ENCODE measurements at places on chromosomes 13 and 19.

GRCh38 chr13:102726430-102726829 is 31.6 kb upstream of the METTL21C start:
- no peak for DNase-seq

DNA sequence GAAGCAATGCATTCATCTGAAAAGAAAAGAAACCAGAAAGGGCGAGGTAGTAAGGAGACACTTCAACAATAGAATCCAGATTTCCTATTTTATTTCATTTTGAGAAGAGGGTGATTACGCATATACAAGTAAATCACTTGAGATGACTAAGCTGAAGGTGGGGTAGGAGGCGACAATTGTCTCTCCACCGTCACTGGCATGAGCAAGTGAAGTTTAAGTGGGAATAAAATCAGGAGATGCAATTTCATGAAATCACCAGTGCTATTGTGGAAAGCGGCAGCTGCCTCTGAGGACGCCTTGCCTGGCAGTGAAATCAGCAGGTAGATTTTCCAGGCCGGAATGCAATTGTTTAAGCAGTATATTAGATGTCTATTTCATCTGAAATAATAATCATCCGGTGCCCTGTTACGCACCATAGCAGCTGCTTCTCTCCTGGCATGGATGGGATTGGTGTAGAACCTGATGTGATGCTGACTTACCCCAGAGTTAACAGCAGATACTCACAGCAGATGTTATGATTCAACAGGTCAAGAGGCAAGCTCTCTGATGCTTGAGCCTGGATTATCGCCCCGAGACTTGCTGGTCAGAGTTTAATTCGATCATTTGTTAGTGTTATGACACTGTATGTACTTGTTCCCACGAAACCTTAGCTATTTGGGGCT is 64.3 kb downstream of the RASL11A start:
- no peak for DNase-seq

DNA sequence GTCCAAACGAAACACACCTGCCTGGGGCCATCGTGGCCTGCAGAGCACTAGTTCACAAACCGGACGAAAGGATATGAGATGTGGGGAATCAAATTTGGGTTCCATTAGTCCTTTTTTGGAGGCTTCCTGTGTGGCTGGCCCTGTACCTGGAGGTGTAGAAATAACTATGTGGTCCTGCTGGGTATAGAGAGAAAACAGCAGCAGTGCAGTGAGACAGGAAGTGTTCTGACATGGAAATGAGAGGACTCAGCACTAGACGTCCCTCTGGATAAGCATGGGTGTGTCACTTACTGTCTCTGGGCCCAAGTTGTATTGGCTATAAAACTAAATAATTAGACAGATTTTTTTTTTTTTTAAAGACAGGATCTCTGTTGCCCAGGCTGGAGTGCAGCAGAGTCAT is 12.3 kb downstream of the KDELR1 start:
- DNase-seq = no peak

GRCh38 chr19:46990991-46991676 is 28.5 kb upstream of the NPAS1 start:
- DNase-seq = peak; percentile 34

DNA sequence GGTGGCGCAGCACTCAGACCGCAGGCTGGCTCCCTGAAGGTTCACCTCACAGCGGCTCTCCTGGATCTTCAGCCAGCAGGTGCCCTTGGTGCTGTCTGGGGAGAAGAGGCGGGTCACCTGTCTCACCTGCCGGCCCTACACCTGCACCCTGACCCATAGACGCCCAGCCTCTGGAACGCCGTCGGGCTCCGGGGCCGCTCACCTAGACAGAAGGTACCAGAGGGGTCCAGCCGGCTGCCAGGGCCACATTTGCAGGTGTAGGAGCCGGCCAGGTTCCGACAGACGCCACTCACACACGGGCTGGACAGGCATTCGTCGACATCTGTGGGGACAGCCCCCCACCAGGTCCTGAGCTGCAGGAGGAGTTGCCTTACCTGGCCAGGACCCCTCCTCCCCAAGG is 22.9 kb downstream of the FBN3 start:
- DNase-seq = no peak

- no peak for DNase-seq
Measured at GRCh38 chr19:47141695-47142094, 11.1 kb downstream of the SAE1 start.

DNA sequence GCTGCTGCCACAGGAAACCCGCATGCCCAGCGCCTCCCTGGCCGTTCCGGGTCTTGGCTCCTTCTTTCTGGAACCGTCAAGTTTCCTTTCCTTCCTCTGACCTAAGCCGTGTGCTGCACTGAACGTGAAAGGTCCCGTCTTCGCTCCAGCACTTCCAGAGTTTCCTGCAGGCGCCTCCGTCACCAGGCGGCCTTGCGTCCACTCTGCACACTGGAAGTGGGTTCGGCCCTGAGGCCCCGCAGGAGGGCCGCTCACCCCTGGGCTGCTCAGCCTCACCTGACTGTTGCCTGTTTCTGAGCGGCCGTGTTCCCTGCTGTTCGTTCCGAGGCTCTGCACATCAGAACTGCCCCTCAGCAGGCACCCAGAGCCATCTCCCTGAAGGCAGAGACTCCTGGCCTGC is 12.3 kb upstream of the MEX3D start:
- no peak for DNase-seq

- no peak for DNase-seq
Measured at GRCh38 chr13:83753912-83754624, 128.2 kb downstream of the SLITRK1 start.

GRCh38 chr19:37963190-37963936 is 56.4 kb downstream of the SIPA1L3 start:
- DNase-seq = no peak

DNA sequence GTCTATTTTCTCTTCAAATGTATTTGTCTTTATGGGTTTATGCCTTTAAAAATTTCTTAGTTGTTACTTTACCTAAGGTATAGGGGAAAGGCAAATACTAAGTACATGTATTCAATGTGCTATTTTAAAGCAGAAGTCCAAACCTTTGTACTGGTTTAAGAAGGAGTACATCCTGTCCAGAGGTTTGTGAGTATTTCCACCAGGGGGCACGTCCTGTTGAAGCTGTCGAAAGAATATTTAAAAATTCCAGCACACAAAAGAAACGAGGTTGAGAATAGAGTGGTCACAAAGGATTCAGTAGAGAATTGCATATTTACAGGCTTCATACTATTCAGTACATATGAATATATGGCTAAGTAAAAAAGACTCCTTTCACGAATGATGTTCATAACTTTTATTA is 59.8 kb downstream of the URI1 start:
- DNase-seq = no peak

DNA sequence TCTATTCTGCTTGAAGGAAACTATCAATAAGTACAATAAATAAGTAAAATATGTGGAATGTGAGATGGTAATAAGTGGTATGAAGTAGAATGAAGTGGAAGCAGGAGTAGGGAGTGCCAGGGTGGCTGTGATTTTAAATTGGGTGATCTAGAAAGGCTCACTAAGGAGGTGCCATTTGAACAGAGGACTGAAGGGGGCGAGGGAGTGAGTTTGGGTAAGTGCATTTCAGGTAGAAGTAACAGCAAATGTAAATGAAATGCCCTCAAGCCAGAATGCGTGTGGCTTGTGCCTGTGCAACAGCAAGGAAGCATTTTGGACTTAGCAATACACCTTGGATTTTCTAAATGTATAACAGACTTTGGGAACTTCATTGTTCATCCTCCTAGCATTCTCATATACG is 77.1 kb downstream of the CCNA1 start:
- no peak for DNase-seq

DNA sequence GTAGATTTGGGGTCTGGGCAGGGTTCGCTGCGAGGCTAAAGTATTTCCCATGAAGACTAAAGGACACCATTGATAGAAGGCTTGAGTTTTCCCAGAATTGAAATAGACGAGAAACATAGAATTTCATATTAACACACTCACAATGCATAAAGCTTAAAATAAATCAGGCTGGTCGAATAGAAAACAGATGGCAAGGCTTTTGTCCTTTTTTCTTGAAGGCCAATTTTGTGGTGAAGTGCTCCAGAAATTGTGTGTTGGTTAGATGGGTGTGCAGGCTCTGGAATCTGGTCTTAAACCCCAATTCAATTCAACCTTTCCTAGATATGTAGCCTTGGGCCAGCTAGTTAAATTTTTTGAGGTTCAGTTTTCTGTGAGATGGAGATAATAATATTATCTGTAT is 56.9 kb upstream of the LRCH1 start:
- DNase-seq = no peak

- DNase-seq = no peak
Measured at GRCh38 chr19:48081106-48081505, 29.5 kb downstream of the PLA2G4C start.

DNA sequence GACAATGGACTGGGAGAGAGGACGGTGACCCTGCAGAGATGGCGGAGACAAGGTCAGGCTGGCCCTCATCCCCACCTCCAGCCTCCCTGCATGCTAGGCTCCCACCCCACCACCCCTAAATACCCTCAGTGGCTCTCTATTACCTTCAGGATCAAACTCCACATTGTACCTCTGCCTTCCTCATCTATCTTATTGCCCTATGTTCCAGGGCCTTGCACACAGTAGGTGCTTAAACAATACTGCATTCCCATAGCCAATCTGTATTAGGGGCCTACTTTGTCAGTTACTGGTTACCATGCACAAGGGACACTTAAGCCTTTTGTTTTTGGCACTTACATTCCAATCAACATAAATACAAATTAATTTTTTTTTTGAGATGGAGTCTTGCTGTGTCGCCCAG is 6.5 kb downstream of the PALM3 start:
- DNase-seq = no peak

- DNase-seq = no peak
Measured at GRCh38 chr19:49347835-49348234, 12.6 kb downstream of the CD37 start.

GRCh38 chr13:90084684-90085290 is 1262.7 kb upstream of the MIR17HG start:
- no peak for DNase-seq

- no peak for DNase-seq
Measured at GRCh38 chr19:34925278-34925855, 1.3 kb upstream of the ZNF30 start.

GRCh38 chr13:40192452-40192851 is 474.0 kb downstream of the FOXO1 start:
- DNase-seq = no peak

GRCh38 chr19:10812902-10813404 is 23.1 kb downstream of the TMED1 start:
- DNase-seq = no peak

- DNase-seq = no peak
Measured at GRCh38 chr19:4749870-4750590, 26.4 kb upstream of the DPP9 start.

GRCh38 chr19:54383330-54383729 is 18.6 kb upstream of the LAIR1 start:
- no peak for DNase-seq

- DNase-seq = no peak
Measured at GRCh38 chr13:45714170-45714569, 12.1 kb downstream of the CBY2 start.

GRCh38 chr13:46648166-46648607 is 95.2 kb downstream of the LRCH1 start:
- no peak for DNase-seq

GRCh38 chr13:58687148-58687547 is 1055.6 kb downstream of the PCDH17 start:
- no peak for DNase-seq

DNA sequence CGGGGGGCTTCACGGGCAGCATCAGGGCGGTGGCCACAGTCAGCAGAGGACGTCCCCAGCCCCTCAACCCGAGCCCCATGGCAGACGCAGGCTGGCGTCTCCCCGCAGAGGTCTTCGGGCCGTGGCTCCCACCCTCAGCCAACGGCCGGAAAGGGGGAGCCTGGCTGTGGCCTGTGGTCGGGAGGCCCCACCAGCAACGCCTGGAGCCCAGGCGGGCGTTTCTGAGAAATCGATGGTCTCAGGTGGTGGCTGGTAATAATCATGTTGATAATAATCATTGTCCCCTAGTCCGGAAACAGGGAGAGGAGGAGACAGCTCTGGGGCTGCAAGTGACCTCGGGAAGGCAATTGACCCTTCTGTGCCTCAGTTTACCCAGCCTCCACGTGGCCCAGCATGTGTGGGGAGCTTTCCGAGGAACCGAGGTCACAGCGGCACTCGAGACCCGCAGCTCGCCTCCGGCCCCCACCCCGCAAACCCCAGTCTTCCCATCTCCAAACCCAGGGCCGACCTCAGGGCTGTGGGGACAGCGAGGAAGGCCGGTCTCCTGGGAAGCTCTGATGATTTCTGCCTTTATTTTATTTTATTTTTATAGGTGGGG is at the start of gene PRSS57:
TSS of gene PRSS57 (minus strand) at position 101 of the 598 bp plus-strand sequence. CDS start at position 79, 22 bp downstream.
- no peak for DNase-seq

DNA sequence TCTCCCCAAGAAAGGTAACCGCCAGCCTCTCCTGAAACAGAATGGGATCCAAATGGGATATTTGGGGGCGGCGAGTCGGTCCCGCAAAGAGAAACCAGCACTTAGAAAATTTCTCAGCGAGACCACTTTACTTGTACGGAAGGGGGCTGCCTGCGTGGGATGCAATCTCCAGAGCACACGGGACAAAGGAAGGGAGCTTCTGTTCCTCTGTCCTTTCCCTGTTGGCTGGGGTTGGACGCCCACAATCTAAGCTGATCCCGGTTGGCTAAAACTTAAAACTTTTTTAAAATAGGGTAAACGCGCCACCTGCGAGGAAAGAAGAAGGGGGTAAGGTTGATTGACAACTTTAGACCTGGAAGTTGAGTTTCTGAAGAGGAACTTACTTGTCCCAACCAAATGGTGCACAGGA is 826 bp upstream of the BSG start:
- DNase-seq = no peak

DNA sequence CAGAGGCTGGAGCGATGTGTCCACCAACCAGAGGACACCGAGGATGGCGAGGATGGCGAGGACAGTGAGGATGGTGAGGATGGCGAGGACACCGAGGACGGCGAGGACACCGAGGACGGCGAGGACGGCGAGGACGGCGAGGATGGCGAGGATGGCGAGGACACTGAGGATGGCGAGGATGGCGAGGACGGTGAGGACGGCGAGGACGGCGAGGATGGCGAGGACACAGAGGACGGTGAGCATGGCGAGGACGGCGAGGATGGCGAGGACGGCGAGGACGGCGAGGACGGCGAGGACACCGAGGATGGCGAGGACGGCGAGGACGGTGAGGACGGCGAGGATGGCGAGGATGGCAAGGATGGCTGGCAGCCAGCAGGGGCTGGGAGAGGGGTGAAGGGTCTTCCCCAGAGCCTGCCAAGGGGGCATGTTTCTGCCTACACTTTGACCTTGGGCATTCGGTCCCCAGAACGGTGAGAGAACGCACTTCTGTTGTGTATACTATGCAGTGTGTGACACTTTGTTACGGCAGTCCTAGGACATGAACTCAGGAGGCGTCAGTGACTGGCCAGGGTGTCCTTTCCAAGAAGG is 44.4 kb upstream of the ATP11A start:
- DNase-seq = no peak

DNA sequence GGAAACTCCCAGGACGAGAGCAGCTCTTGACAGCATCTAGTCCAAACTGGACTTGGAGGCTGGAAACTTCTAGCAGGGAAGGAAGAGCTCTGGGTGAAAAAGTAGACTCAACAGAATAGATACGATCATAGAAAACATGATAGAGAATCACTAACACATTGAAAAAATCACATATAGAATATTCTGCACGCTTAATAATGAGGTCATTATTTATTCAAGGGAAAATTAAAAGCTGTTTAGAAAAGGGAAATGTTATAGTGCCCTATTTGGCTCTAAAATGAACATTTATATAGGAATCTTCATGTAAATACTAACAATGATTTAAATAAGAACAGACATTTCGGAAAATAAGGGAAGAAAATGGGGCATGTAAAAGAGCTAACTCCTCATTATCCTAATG is 15.1 kb downstream of the KL start:
- no peak for DNase-seq

- DNase-seq = no peak
Measured at GRCh38 chr13:32153056-32153455, 121.5 kb downstream of the FRY start.

- no peak for DNase-seq
Measured at GRCh38 chr13:44365008-44365407, 8.6 kb upstream of the SERP2 start.
